ENCODE measurements at places on chromosomes 13 and 19. TPM values are rescaled to one million over a fixed set of nuclear protein-coding genes. Genes with fewer than 3 reads are reported as not detected.

Gene HIPK4
- total RNA-seq, result not detected

Gene ZNF358
- 109 TPM for total RNA-seq

Gene SIGLEC10
- 7.7 TPM for total RNA-seq

Gene ZNF90
- total RNA-seq, result 0.79 TPM

Gene B3GNT3
- total RNA-seq, result not detected

Gene SIAH3
- not detected for total RNA-seq

Gene SLC1A6
- total RNA-seq, result not detected

Gene ZIK1
- total RNA-seq, result 4.9 TPM

Gene WDR62
- total RNA-seq, result 10.6 TPM

All from right atrium auricular region (tissue), 2 donors.